ENCODE measurements at places on chromosomes 3 and 15. TPM values are rescaled to one million over a fixed set of nuclear protein-coding genes. Genes with fewer than 3 reads are reported as not detected.

Gene CSPG4
- 109 TPM for total RNA-seq

Gene C2CD4A
- not detected for total RNA-seq

Gene CD200
- total RNA-seq = 0.17 TPM

Gene APBA2
- total RNA-seq = 18.2 TPM

Gene LINGO1
- total RNA-seq = not detected

Gene RFC4
- 15.0 TPM for total RNA-seq

Gene BTLA
- not detected for total RNA-seq

Gene CLDN18
- total RNA-seq = not detected

Gene PAK2
- 37.5 TPM for total RNA-seq

Gene A4GNT
- not detected for total RNA-seq

Gene PLA2G4D
- total RNA-seq = not detected

Gene TGM4
- total RNA-seq = not detected

Gene PIGZ
- 0.51 TPM for total RNA-seq

Gene ZNF502
- total RNA-seq = 5.4 TPM

Gene RETNLB
- not detected for total RNA-seq

Gene NCEH1
- 3.1 TPM for total RNA-seq

Gene CX3CR1
- under 0.01 TPM for total RNA-seq

Gene TMEM42
- total RNA-seq = 25.3 TPM

Gene CIDEC
- total RNA-seq = not detected

Gene PLCB2
- under 0.01 TPM for total RNA-seq

Gene CXCR6
- total RNA-seq = not detected

Gene RYR3
- 0.17 TPM for total RNA-seq

Gene CEP19
- 4.4 TPM for total RNA-seq

Gene THRB
- 7.4 TPM for total RNA-seq

Gene PCOLCE2
- total RNA-seq = 6.7 TPM

Gene WDR72
- total RNA-seq = not detected

Gene IFRD2
- 56.0 TPM for total RNA-seq

Gene XCR1
- total RNA-seq = under 0.01 TPM

Gene GOLGA8J
- not detected for total RNA-seq

Gene CELF6
- total RNA-seq = 0.17 TPM

Gene GRAMD2A
- 0.77 TPM for total RNA-seq

Gene ARRDC4
- 39.8 TPM for total RNA-seq

Gene CFAP100
- total RNA-seq = not detected

Gene UROC1
- not detected for total RNA-seq

Gene LMCD1
- total RNA-seq = 40.1 TPM

Gene TMEM108
- under 0.01 TPM for total RNA-seq

Measured in fibroblast of lung (primary cell).